ENCODE measurements at places on chromosomes 2 and 18. TPM values are rescaled to one million over a fixed set of nuclear protein-coding genes. Genes with fewer than 3 reads are reported as not detected.

DNA sequence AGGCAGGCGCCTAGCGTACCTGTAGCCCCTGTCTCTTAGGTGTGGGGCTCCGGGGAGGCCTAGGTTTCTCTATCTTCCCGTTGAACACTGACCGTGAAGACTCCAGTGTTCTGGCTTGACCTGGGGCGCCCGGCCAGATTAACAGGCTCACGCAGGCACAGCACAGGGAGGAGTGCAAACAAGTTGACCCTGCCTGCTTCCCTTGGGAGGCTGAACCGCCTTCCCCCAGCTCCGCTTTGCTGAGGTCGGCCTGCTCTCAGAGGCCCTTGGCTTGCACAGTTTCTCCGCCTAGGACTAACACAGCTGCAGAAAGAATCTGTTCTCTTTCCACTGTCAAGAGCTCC is 567 bp downstream of the PCYOX1 start:
- DNase-seq = peak; percentile 73

- no peak for DNase-seq
Measured at GRCh38 chr2:55418512-55419232, 984 bp downstream of the CCDC88A start.

- DNase-seq = no peak
Measured at GRCh38 chr2:232146294-232146693, 184.8 kb downstream of the DIS3L2 start.

- no peak for DNase-seq
Measured at GRCh38 chr2:43484323-43484930, 111.4 kb downstream of the THADA start.

DNA sequence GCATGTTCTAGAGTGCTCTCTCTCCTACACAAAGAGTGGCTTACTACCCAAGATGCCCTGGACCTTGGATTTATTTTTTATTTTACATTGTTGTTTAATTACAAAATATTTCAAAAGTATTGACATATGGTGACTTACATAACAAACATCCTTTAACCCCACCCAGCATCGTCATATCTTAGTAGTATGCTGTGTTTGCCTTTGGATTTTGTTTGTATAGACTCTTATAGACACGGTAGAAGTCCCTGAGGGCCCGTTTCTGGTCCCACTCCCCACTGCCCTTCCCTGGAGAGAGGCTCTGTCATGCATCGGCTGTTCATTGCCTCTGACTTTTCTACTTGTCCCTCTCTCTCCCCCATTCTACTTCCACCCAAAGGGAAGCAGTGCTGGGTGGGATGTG is 112.0 kb downstream of the ZBTB7C start:
- DNase-seq = no peak

DNA sequence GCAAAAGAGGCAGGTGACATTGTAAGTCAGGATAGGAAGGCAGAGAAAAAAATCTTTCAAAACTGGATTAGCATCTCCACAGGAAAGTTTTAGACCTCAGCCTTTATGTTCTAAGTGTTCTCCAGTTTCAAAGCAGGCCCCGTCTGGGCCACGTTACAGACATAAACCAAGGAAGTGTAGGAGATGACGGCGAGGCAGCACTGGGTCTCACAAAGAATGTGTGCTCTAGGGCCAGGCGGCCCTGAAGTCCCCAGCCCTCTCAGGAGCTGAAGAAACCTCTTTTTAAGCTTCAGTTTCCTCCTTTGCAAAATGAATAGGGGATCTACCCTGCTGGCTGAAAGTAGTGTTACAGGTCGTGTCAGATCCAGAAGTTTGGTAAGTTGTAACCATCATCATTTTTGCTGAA is 81.7 kb downstream of the SPRED2 start:
- DNase-seq = no peak

DNA sequence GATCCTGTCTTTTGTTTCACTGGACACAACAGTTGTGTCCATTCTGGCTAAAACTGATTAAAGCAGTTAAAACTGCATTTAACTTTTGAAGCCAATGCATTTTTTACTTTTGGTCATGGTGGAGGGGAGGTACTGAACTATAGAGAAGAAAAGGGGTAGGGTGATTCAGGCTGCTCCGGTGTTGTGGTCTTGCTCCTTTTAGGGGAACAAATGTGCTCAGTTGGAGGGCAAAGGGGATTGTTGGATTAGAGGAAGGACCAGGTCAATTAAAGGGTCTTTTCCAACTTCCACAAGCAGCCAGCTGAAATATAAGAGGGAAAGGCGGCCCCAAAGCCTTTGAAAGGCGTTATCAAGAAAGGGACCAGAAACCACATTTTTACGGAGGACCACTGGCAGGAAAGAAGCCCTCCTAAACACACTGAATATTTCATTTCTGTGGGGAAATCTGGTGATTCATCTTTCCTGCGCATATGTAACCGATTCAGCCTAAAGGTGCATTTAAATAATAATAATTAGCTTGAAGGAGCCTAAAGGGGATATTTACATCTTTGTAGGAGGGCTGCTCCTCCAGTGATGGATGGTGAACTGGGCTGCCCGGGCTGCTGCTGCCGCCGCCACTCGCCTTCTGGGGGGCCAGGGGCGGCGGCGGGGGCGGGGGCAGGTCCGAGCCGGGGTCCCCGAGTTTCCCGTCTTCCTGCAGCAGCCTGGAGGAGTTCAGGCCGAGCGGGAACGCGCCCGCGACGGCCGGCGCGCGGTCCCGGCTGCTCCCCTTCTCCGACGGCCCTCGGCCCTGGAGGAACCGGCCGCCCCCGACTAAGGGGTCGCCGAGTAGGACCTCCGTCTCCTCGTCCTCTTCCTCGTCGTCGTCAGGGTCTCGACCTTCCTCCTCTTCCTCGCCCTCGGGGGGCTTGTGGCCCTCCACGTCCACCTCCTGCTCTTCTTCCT is 5.2 kb downstream of the SKOR2 start:
- no peak for DNase-seq

DNA sequence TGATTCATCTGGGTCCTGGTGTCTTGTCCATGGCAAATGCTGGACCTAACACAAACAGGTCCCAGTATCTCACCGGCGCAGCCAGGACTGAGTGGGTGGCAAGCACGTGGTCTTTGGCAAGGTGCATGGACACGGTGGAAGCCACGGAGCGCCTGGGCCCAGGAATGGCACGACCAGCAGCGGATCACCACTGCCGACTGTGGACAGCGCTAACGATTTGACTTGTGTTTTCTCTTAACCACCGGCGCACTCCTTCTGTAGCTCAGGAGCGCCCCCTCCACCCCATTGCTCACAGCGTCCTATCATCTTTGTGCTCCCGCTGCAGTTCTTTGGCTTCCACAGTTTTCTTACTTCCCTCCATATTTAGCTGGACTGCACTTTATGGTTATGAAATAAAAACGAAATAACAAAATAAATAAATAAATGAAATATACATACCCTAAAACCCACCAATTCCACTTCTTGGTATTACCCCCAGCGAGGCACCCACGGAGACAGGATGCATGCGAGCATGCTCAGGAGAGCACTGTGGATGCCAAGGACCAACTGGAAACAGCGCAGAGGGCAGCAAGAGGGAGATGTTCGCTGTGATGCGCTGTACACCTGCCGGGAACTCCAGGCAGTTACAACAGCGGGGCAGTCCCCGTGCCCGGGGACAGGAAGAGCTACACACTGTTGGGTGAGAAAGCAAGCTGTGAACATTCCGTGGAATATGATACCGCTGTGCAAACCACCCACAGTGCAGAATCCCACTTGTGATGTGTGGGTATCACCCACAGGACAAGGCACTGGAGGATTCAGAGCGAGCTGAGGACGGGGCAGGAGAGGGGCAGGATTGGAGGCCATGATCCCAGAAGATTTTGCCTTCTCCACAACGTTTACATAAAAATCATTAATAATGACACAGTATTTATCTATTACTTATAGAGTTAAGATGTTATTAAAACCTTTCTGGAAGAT is 7.0 kb upstream of the CIDEA start:
- DNase-seq = no peak

DNA sequence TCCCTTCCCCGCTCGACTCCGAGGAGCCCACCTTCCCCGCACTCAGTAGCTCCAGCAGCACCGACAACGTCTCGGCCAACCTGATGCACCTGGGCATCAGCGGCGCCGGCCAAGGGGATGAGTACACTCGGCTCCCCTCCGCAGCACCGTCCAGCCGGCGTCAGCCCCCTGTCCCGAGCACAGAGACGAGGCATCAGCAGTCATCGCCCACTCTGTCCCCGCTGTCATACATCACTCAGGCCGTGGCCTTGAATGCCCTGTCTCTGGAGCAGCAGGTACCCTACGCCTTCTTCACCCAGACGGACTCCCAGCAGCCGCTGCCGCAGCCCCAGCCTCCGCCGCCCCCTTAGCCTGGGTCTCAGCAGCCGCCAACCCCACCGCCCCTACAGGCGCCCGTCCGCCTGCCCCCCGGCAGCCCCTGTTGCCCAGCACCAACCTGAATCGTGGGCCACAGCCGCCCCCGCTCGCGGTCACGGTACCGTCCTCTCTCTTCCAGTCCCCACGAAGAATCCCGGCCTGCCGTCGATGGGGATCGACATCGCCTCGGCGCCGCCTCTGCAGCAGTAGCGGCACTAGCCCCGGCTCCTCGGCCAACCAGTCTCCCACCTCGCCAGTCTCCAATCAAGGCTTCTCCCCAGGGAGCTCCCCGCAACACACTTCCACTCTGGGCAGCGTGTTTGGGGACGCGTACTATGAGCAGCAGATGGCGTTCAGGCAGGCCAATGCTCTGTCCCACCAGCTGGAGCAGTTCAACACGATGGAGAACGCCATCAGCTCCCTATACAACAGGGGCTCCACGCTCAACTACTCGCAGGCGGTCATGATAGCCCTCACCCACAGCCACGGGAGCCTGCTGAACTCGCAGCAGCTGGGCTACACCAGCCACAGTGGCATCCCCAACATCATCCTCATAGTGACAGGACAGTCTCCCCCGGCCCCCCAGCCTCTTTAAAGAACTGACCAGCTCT is 1195.9 kb upstream of the CHAC2 start:
- no peak for DNase-seq

Gene DYSF
- total RNA-seq = 45.8 TPM

Gene PTPN18
- total RNA-seq = 28.0 TPM

Gene ACKR3
- total RNA-seq = 27.4 TPM

Gene WDFY1
- 14.1 TPM for total RNA-seq

Gene NEU2
- total RNA-seq = not detected

Data from left cardiac atrium (tissue), 4 donors.